ENCODE measurements at places on chromosomes 11 and 22. TPM values are rescaled to one million over a fixed set of nuclear protein-coding genes. Genes with fewer than 3 reads are reported as not detected.

GRCh38 chr11:65108469-65109123 lies 3.1 kb upstream of the TM7SF2 start:
- no peak for DNase-seq

- DNase-seq: no peak
Observed at GRCh38 chr11:75809991-75810390, 5.0 kb upstream of the UVRAG start.

- peak; percentile 90 for DNase-seq
Observed at GRCh38 chr22:35467681-35468434, 67.9 kb downstream of the MCM5 start.

DNA sequence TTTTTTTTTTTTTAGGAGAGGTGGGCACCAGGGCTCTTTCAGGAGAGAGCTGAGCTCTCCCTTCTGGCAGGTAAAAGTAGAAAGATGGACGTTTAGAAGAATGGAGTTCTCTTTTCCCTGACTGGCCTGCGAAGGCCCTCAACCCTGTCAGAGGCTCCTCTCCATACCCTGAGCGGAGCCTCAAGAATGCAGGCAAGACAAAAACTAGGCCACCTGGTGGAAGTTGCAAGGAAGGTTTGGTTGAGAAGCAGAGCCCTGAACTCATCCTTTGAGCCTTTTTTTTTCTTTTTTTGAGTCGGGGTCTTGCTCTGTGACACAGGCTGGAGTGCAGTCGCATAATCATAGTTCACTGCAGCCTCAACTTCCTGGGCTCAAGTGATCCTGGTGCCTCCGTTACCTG lies 1.4 kb downstream of the OTOG start:
- DNase-seq: no peak

- DNase-seq: no peak
Observed at GRCh38 chr11:75520688-75521087, 5.1 kb downstream of the GDPD5 start.

DNA sequence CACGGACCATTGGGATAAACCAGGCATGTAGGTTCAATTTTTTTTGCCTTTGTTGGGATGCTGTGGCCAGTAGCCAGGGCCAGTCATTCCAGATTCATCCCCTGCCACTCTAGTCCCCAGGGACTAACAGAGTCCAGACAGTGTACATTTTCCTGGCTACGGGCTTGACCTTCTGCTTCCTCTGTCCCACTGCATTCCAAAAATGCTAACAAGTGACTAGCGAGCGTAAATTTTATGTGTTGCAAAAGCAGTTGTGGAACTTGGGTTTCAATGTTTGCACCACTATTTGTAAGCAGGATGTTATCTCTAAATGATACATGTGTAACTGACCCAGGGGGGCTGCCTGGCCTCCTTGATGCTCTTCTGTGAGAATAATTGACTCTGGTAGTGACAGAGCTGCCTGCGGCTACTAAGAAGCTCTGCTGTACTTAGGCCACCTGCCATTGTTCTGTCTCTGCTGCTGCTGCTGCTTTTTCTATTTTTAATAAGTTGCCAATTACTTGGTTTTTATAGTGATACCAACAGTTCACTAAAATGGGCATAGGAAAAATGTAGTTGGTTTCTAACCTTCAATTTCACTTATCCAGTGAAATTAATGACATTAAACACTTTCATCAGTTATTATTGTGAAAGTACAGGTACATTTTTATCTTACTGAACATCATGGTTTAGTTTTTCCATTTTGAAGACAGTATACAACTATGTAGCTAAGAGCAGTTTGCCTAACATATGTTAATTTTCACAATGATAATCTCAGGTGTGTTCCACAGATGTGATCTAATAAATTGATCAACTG lies 26.8 kb downstream of the TNRC6B start:
- DNase-seq: no peak

- no peak for DNase-seq
Observed at GRCh38 chr11:26762089-26762488, 40.2 kb upstream of the SLC5A12 start.

DNA sequence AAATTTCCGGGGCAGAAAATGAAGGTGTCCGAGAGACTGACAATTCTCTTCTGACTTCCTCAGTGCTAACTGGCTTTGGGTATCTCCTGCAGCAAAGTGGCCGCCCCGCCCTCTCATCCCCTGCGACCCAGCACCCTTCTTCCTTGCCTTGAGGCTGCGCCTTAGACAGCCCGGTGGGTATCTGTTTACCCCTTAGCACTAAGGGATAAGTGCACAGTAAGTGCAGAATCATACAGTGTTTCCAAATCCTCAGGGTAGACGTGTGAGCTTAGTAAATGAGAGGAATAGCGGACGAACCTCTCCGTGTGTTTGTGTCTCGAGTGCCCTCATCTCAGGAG lies 368 bp upstream of the CHORDC1 start:
- no peak for DNase-seq

The APOL3 gene
- total RNA-seq: 36.9 TPM

The MYO7A gene
- 3.6 TPM for total RNA-seq

The MMP8 gene
- total RNA-seq: not detected

The CSRP3 gene
- total RNA-seq: not detected

The CYP2D6 gene
- total RNA-seq: 0.97 TPM
